H1 (cell line): ENCODE measurements at places on chromosomes 1 and 21. TPM values are rescaled to one million over a fixed set of nuclear protein-coding genes. Genes with fewer than 3 reads are reported as not detected.

- no peaks in the 10 kb centered on the region for H3K36me3 ChIP-seq
- H3K4me3 ChIP-seq: no peak overlapping the region
- H3K4me1 ChIP-seq: no peaks in the 10 kb centered on the region
- DNase-seq: no peak
- no peak overlapping the region for H3K27ac ChIP-seq
- H3K27me3 ChIP-seq: no peaks in the 10 kb centered on the region
Observed at GRCh38 chr1:67299296-67299695, 8.4 kb upstream of the IL12RB2 start.

DNA sequence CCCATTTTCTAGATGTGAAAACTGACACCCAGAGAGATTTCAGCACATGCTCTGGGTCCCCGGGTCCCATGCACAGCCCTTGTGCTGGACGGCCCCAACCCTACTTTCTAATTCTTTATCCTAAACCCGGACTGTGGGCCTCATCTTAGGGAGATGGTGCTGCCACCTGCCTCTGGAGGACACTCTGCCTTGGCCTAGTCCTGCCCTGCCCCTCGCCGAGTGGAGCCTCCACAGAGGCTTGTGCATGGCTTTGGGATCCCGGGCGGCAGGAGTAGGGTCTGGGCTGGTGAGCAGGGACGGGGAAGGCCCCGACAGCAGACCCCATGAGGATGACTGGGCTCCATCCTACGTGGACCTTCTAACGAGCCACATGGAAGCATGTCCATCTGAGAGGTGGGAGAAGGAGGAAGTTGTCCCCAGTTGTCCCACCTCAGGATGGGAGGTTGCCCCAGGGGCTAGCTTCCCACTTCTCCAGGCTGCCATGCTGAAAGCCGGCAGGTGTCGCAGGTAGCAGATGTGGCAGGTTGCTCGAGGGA, 12.4 kb downstream of the MX2 start:
- no peaks in the 10 kb centered on the region for H3K36me3 ChIP-seq
- H3K27me3 ChIP-seq: no peaks in the 10 kb centered on the region
- no peak for DNase-seq
- H3K4me3 ChIP-seq: no peak overlapping the region

TAS1R3 gene
- total RNA-seq: 0.11 and 0.19 TPM in 2 replicates

HEYL gene
- total RNA-seq: 3.1 and 3.5 TPM in 2 replicates

PLPP3 gene
- 30.6 and 33.2 TPM in 2 replicates for total RNA-seq
